Left ventricle myocardium superior (tissue), 1 donor: ENCODE measurements at places on chromosomes 7 and 10. TPM values are rescaled to one million over a fixed set of nuclear protein-coding genes. Genes with fewer than 3 reads are reported as not detected.

Gene SH2D4B
- not detected for total RNA-seq

Gene SHTN1
- total RNA-seq = 5.0 TPM

Gene GBX1
- total RNA-seq = 1.5 TPM

Gene VSTM4
- total RNA-seq = 12.2 TPM

Gene PANK1
- total RNA-seq = 21.2 TPM

Gene GIMAP2
- total RNA-seq = 6.9 TPM

Gene CALN1
- total RNA-seq = not detected
